Stimulated activated CD8-positive, alpha-beta memory T cell treated with anti-CD3 and anti-CD28 coated beads, Interleukin-2, amount 100 ng/mL, for 48 hours (primary cell): ENCODE measurements at places on chromosomes 4 and X.

- no peak for DNase-seq
Observed at GRCh38 chr4:134888156-134888555, 686.6 kb upstream of the PABPC4L start.

DNA sequence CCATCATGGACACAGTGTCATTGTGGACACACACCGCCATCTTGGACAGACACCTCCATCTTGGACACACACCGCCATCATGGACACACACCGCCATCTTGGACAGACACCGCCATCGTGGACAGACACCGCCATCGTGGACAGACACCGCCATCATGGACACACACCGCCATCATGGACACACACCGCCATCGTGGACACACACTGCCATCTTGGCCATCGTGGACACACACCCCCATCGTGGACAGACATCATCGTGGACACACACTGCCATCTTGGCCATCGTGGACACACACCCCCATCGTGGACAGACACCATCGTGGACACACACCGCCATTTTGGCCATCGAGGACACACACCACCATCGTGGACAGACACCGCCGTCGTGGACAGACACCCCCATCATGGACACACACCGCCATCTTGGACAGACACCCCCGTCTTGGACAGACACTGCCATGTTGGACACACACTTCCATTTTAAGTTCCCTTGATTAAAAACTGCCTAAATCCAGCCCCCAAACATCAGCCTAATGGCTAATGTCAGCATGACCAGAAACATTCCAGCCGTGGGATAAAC is 9.1 kb downstream of the ASMTL start:
- DNase-seq = no peak

DNA sequence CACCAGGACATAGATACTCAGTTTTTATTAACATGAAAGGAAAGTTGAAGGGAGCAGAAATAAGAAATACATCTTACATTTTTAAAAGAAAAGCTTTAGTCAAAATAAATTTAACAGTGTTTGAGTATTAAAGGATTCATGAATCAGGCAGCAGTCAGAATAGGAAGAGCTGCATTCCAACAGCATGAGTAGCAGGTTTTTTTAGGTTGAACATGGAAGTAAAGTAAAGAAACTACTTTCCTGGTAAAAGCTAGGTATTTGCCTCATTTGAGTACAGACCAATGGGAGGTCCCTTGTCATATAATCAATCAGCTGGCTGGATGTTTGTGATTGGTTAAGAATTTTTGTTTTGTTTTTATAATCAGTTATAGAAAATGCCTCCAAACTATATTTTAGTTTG is 645.9 kb upstream of the INTU start:
- no peak for DNase-seq

DNA sequence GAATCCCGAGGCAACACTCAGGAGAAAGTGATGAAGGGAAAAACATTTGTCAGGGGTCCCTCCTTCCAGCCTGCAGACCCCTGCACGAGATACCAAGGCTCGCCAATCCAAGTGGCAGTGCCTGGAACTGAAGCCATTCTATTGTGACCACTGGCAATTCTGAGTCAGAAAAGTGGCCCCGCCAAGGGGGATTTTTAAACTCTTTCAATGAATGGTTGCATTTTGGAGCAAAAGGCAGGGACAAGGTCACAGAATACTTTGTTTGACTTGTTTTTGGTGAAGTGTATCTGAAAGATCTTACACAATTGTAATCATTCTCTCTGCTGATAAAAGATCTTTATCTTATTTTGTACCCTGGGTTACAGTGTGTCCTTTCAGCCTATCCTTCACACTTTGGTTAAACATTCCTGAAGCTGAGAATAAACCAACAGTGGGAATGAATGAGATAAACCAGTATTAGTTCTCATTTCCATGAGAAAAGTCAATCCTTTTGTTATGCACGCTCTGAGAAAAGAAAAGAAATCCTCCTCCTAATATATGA is 115.9 kb upstream of the PDLIM3 start:
- DNase-seq = no peak

DNA sequence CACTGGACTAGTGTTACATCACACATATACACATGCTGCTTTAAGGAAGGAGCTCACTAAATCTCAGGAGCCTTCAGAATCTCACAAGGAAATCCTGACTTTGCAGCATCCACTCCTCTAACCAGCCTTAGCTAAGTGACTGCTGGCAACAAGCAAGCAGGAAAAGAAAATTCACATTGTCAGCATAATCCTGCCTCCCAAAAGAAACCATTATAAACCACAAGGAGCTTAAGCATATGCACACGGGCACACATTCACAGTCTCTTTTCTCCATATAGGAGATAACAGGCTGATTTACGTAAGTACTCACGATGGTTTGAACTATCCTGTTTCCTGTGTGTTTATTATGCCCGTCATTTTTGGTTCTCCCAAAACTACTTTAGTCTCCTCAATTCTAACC is 136.3 kb downstream of the TMEM144 start:
- DNase-seq = no peak

- DNase-seq = no peak
Observed at GRCh38 chr4:1807332-1807777, 14.3 kb downstream of the FGFR3 start.

DNA sequence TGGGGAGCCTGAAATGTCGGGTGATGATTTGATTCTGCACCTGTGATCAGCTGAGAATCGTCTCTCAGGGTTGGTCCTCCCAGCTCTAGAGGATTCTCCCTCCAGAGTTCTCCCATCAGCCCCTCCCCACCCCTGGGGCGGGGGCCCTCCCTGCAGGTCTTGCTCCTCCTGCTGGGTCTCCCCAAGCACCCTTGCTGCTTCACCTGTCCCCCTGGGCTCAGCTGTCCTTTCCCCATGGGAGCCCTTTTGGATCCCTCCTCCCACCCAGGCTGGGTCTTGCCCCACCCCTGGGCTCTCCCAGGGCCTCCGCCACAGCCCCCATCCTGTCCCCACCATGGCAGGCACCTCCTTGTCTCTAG is 22.2 kb downstream of the PSAPL1 start:
- DNase-seq = no peak

GRCh38 chr4:150619042-150619441 is 37.1 kb downstream of the MAB21L2 start:
- DNase-seq = no peak

DNA sequence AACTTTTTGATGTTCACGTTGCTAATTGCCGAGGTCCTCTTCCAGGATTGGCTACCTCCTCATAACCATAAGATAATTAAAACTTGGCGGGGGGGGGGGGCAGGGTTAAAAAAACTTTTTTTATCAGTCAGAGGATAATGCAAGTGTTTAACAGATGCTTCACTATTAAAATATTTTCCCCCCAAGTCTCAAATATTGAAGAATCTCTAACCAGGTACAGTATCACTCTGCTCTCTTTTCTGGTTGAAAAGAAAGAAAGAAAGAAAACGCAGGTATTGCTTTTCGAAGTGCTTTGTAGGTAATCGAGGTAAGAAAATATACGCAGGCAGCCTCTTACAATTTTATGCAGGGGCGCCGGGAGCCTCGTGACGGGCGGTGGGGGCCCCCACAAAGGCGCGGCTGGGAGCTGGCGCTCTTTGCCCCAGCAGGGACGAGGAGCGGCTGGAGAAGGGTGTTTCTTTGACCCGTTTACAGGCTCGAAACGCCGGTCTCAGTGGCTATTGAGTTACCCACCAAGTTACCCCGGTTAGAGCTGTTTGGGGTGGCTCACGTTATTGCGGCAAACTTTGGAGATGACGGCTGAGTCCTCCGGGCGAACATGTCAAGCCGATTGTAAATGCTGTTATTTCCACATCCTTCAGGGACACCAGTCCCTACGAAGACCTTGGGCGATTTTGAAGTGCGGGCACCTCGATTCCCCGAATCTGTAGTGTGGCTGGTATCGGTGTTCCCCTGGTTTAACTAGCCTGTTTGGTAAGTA is 477 bp upstream of the HAND2 start:
- DNase-seq = no peak

GRCh38 chr4:122612540-122612939 is 8.3 kb downstream of the IL21 start:
- DNase-seq = no peak

GRCh38 chrX:154714925-154715324 is 36.0 kb downstream of the GAB3 start:
- no peak for DNase-seq

DNA sequence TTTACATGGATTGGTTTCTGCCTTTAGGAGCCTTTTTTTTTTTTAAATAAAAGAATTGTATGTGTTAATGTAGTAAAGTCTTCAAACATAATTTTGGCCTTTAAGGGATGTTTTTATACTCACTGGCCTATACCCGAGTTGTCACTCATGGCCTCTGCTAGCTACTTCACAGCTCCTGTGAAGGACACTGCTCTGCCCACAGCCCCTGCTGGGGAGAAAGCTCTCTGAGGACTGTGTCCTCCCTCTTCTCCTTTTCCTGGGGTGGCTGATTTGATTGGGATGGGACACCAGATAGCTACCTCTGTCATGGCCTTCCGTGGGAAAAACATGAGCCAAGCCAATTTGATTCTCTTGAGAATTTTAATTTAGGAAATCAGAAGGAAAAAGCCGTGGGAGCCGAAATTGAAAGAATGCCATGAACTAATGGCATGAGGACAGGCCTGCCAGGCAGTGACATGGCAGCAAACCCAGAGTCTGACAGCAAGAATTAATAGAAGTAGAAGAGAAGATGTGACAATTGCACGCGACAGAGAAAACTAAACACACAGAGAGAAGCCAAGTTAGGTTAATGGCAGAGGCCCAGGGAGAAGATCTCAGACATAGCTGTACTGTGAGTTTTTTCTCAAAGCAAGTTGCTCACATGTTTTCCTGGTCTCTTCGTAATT is 81.4 kb downstream of the ARHGAP10 start:
- no peak for DNase-seq

DNA sequence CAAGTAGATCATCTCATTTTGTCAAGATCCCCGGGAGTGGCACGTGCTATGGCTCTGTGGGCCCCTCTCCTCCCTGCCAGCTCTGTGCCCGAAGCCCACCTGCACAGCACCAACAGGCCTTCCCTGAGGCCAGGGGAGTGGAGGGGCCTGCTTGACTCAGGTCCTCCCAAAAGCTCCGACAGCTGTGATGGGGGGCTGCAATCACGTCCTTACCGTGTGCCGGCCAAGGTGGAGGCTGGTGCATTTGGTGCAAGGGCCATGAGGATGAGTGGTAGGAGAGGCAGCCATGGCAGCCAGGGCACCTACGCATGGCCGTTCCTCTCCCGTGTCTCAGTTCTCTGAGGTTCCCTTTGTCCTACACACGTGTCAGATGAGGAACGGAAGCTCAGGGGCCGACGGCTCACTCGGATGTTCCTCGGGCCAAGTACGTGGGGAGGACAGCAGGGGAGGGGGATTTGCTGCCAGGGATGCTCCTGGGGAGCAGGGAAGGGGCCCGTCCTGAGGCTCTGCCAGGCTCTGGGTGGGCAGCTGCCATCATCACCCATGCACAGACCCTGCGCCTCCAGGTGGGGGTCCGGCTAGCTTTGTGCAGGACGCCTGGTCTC is 95.8 kb downstream of the HMX1 start:
- no peak for DNase-seq
